Activated naive CD4-positive, alpha-beta T cell treated with Interleukin-2 at 50 U/mL for 16 hours (primary cell): ENCODE measurements at places on chromosomes 1 and 21.

GRCh38 chr1:186042230-186042629 lies 308.0 kb downstream of the HMCN1 start:
- DNase-seq: no peak

- DNase-seq: no peak
Measured at GRCh38 chr1:205224736-205225135, 3.0 kb upstream of the TMCC2 start.

DNA sequence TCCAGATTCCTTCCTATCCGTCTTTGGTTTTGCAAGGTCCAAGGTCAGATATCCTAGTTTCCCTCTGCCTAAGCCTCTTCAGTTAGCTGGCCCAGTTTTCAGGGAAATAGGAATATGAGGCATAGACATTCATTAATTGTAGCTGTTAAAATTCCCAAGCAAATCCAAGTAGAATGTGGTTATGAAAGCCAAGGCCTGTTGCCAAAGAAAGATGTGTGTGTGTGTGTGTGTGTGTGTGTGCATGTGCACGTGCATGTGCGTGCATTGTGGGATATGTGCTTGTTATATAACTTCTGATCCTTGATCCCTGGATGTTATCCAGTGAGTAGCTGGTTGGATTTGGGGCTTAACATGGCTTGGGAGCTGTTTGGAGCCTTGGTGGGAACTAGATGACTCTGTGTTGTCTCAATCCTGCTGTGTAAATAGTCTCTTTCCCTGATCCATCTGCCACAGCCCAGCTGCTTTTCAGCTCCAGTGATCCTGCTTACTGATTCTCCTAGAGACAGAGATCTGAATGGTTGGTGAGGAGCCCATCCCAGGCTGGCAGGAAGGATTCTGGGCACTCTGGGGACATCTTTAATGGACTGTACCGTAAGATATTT lies 70.6 kb upstream of the GCLM start:
- no peak for DNase-seq

DNA sequence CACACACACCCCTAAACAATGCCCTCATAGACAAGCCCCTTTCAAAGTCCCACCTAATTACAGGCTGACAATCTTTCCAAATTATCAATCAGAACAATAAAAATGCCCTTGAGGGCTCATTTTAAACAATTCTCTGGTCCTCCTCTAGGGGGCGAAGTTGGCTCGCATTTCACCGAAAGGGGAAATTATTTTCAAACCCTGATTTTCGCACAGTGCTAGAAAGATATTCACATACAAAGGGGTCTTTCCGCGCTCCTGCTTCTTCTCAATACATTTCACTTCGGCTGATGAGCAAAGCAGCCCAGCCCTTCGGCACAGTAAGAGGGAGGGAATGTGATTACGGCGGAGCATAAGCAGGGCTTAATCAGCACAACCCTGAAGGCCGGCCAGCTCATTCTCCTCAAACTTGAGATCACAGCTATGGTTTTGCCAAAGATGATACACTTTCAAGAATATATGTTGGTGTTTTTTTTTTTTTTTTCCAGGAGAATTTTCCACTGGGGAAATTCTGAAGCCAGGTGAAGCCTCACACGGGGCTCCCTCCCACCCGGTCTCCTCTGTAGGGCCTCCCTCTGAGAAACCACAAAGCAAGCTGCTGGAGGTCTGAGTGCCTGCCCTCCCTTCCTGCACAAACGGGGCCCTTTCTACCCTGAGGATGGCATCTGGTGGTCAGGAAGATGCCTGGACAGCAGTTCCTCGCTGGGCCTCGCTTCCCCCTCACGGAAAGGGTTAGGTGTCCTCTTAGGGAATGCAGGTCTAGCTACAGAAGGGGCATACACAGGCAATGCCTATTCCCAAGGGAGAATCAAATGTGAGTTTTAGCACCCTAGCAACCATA lies 66.9 kb downstream of the GNG12 start:
- peak; percentile 35 for DNase-seq

DNA sequence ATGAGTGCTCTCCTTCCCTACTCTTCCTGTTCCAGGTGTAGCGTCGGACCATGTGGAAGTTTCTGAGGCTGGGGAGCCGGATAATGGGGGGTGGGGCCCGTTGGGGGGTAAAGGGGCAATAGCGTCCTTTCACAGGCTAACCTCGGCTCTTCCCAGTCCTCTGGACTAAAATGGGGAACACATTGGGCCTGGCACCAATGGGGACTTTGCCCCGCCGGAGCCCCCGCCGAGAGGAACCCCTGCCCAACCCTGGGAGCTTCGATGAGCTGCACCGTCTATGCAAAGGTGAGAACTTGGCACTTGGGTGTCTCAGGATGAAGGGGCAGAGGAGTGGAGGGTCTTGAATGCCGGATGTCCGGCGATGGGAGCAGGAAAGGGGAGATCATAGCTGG lies 456 bp downstream of the TOMM40L start:
- no peak for DNase-seq

GRCh38 chr1:43372172-43372571 lies 4.4 kb upstream of the ELOVL1 start:
- no peak for DNase-seq

GRCh38 chr1:157090196-157090647 lies 9.4 kb downstream of the ETV3L start:
- peak; percentile 86 for DNase-seq

GRCh38 chr1:21939650-21940374 lies 2.7 kb upstream of the HSPG2 start:
- no peak for DNase-seq

GRCh38 chr1:157595356-157595755 lies 2.5 kb downstream of the FCRL4 start:
- no peak for DNase-seq

DNA sequence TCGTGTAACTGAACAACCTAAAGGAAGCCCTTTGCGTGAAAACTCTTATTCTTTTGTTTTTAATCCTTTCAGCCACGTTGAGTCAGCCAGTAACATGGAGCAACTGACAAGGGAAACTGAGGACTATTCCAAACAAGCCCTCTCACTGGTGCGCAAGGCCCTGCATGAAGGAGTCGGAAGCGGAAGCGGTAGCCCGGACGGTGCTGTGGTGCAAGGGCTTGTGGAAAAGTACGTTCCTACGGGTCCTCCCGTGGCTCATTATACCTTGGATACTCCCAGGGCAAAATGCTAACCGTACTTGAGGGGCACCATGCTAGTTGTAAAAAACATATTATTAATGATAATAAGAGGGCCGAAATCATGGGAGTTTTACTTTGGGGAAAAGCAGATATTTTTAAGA lies 49.4 kb downstream of the LAMC2 start:
- no peak for DNase-seq

DNA sequence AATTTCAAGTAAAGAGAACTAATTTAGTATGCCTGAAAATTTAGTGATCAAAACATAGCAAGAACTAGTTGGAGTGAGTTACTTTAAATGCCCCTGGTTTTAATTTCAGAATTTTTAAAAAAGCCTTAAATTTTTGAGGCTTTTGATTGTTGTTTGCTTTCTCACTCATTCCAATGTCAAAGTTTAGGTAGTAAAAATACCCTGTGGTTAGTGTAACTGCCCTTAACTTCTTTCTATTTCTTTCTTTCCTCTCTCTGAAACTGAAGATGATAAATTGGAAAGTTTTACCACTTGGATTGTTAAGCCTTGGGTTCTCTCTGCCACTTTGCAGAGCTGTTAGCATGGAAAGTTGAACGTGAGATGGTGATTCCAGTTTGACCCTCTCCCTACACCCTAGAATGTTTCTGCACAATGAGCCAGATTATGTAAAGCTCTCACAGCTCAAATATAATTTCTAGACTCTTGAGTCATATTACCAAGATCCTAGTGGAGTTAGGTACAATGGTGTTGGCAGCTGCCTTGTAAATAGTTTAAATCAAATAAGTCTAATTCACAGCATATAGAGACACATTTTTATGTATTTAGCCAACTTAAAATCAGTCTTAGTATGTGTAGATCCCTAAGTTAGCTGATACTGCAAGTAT lies 192.4 kb upstream of the SGIP1 start:
- DNase-seq: no peak

- no peak for DNase-seq
Measured at GRCh38 chr1:220804202-220804586, 17.5 kb downstream of the MTARC1 start.

DNA sequence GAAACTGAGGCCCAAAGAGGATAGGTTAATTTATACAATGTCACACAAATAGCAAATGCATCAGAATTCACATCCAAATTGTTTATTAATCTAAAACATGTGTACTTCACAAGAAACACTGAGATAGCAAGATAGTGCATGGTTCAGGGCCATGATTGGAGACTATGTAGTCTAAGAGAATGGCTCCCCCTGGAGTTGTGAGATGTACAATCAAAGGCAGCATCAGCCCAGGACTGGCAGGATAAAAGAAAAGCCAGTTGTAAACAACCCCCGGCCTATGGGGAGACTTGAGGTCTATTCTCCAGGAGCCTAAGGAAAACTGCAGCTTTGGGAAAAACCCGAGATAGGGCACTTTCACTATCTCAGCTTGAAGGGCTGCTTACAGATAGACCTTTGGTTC lies 511.0 kb downstream of the OMA1 start:
- no peak for DNase-seq

DNA sequence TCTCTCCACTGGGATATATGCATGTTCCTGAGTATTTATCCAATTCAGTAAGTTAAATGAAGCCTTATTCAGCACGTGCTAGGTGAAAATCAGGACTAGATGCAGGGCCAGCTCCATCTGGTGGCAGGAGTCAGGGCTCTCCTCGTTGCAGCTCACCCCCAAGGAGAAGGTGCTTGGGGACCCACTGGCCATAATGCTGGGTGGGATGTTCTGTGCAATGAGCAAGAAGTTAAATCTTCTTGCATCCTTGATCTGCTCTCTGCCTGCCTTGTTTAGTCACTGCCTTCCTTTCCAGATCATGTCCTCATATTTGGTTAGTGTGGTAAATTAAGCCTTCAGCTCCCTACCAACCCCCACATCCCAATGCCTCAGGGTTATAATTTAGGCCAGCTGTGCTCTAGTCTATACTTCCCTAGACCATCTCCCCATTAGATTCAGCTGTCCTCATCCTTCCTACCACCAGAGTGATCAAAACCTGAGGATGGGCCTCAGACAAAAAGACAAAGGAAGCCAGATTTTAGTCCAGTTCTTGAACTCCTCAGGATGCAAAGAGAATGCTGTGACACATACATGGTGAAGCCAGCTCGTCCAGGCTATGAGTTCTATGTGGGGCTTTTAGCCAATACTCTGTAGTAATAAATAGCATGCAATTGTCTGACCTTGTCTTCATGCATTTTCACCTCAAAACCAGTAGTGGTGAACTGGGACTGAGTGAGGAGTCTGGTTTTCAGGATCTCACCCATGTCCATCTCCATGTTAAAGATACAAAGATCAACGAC lies 55.9 kb downstream of the SEC16B start:
- no peak for DNase-seq

DNA sequence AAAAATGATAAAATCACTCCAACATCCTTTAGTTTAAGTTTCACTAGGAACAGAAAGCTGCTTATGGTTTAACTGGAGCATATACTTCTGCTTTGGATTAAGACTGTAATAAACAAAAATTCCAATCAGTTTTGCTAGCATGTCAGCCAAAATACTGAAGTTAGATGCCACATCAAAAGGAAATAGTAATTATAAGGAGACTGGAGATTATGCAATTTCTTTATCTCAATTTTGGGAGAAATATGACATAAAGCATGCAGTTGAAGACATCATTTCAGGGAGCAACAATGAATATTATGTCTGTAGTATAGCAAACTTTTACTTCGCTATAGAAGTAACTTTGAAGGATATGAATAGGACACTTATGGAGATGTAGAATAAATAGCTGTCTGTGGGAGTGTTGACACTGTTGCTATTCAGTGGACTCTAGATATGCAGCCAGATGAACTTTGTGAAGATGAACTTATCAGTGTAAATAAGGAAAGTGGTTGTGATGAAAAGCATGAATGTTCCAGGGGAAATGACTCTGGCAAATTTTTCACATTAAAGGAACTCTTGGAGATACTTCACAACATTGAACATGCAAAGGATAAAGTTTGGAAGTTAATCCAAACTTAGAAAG lies 107.8 kb downstream of the RABGAP1L start:
- no peak for DNase-seq

- DNase-seq: no peak
Measured at GRCh38 chr1:51285055-51285454, 45.3 kb downstream of the TTC39A start.

GRCh38 chr1:246099570-246099969 lies 407.5 kb downstream of the SMYD3 start:
- no peak for DNase-seq

- no peak for DNase-seq
Measured at GRCh38 chr1:44571712-44572571, 102.3 kb downstream of the TMEM53 start.

DNA sequence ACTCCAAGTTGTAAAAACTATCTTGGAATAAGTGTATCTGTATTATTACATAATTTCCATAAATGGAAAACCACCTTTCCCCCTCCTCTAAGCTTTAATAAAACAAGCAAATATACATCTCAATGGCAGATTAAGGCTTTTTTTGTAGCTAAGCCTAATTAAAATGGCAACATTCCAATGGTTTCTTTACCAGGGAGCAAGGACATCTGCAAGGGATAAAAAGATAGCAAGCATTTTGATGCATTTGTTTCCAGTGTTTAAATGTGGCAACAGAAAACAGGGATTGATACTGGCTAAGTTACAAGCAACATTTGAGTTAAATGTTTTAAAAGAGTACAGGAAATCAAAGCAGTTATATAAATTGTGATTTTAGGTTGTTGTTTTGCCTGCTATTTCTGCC lies 1012.7 kb downstream of the ADGRL2 start:
- DNase-seq: no peak

- no peak for DNase-seq
Measured at GRCh38 chr1:210635108-210635507, 306.4 kb downstream of the HHAT start.

DNA sequence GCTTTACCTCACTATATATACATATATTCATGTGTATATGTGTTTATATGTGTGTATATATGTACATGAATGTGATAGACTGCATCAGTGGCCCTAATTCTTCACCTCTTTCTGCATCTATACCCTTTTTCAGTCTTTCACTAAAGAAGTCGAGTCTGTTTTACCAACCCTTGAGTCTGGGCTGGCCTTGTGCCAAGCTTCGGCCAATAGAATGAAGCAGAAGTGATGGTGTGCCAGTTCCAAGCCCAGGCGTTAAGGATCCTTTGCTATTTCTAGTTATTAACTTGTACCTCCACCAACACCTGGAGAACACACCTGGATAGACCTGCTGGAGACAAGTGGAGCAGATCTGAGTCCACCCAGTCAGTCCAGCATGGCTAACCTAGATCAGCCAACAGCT lies 61.6 kb upstream of the PPM1J start:
- DNase-seq: no peak

DNA sequence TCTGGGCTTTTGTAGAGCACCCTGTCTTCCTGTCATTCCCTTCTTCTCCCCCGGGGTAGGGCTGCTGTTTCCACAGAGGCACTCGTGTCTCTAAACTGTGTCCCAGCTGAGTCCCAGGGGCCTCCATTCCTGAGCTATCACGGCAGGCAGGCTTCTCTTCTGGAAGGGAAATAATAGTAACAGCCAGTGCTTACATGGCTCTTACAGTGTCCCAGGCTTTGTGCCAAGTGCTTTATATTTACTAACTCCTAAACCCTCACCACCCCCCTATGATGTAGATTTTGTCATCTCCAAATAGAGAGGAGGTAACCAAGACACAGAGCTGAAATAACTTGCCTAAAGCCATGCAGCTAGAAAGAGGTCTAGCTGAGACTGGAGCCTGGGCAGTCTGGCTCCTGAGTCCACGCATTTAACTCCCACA lies 1.4 kb upstream of the CELF3 start:
- DNase-seq: no peak
